ENCODE measurements at places on chromosomes 13 and 19.
A peak's percentile ranks its signal among the peaks of the same experiment; 100 is the strongest.

DNA sequence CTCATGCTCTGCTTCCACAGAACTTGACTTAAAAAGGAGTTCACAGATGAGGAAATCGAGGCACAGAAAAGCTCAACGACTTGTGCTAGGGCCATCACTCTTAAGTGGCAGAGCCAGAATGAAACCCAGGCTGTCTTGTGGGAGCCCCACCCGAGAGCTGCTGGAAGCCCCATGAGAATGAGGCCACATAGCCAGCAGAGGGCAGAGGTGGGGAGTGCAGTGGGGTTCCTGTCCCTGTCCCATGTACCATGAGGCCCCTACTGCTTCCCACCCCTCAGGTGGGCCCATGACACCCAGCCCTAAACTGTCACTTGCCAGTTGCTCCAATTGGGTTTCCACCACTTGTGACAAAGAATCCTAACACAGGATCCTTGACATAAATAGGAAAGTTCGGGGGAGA is 175.9 kb downstream of the IRS2 start:
- peak; percentile 33 for DNase-seq

DNA sequence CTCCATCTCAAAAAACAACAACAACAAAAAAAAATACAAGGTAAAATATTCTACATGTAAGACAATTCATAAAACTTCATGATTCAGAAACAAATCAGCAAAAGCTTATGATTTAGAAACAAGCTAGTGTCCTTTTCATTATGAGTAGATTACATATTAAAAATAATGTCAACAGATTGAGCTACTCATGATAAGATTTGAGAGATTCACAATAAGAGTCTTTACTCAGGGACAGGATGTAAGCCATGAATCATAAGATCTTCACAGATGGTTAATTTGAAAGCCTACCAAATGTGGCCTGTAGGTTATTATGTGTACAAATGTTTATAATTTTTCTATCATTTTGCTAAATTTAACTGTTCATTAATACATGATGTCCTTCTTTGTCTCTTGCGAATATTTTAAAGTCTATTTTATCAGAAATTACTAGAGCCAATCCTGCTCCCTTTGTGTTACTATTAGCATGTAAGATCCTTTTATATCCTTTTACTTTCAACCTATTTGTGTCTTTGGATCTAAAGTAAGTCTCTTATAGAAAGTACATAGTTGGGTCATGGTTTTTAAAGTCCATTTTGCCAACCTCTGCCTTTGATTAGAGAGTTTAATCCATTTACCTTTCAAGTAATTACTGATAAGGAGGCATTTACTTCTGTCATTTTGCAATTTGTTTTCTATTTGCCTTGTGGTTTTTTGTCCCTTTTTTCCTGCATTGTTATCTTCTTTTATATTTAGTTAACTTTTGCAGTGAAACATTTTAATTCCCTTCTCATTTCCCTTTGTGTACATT is 68.3 kb upstream of the RXFP2 start:
- no peak for DNase-seq

DNA sequence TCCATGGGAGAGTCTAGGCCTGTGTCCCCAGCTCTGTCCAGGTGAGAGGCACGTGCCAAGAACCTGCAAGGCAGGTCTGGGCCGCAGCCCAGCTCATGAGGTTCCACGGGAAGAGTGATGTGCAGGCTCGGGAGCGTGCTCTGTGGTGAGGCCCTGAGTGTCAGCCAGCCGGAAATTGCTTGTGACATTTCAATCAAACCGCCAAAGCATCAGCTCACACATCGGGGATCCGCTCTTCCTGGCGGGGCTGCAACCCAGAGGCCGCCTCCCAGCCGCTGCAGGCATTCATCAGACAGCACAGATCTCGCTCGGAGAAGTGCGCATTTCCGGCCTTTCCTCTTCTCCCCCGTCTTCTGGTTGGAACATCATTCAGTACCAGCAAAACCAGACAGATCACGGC is 109.3 kb downstream of the KDM4B start:
- DNase-seq = no peak

- no peak for DNase-seq
Observed at GRCh38 chr13:101728021-101728420, 275.5 kb downstream of the ITGBL1 start.

DNA sequence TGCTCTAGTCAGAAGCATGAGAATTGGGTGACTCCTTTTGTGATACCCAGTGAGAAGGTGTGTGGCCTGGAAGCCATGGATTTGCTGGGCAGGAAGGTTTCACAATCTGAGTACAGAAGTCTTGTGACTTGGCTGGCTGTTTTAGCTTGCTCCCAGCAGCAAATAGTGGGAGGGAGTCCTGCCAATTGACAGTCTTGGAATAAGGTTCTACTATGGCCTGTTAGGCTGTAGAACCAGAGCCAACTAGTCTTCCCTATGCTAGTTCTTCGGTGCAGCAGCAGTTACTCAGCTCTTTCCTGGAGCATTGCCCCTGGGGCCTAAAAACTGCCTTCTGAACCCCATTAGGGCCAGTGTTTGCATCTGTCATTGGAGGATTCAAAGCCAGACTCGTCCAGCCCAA is 1935.4 kb upstream of the PCDH20 start:
- DNase-seq = no peak

- peak; percentile 38 for DNase-seq
Observed at GRCh38 chr13:39038569-39039030, 344 bp downstream of the NHLRC3 start.

- DNase-seq = no peak
Observed at GRCh38 chr13:99303863-99304521, 3.2 kb downstream of the GPR183 start.

DNA sequence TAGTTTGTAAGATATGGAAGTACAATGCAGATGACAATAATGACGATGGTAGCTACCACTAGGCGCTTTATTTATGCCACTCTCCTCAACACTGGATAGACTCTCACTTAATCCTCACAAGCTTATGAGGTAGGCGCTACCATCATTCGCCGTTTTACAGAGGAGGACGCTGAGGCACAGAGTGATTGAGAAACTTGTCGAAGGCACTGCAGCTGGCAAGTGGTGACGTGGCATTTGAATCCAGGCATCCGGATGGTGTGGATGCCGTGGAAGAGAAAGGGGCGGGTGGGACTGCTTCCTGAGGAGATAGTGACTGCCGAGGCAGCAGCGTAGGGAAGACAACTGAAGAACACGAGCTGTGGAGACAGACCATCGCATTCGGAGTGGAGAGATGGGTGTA is 1.3 kb upstream of the RPS9 start:
- DNase-seq = no peak

DNA sequence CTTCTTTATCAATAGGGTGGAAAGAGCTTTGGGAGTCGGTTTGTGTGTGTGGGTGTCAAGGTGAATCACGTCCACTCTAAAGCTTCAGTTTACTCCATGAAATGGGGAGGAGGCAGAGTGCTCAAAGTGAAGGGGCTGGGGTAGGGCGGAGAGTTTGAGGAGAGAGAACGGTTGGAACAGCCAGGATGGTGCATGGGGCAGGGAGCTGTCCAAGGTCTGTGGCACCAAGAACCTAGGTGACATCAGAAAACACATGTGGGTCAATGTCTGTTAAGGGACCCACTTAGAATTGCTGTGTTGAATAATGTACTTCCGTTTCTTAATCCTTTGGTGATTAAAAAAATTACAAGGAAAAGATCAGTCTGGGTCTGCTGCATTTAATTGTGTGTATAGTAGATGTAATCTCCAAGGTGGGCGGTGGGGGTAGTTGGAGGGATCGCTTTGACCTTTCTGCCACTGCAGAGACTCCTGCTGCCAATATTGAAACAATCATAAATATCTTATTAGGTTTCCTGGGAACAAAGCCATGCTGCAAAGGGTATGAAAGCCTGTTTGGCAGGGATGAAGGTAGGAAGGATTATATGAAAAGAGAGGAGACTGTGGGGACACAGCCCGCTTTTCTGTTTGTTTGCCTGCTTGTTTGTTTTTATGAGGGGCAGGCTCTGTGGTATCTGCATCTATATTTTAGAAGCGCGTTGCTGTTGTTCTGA is 122.3 kb downstream of the ATP8A2 start:
- peak; percentile 35 for DNase-seq

GRCh38 chr19:42323473-42323851 is 2.0 kb upstream of the MEGF8 start:
- no peak for DNase-seq

DNA sequence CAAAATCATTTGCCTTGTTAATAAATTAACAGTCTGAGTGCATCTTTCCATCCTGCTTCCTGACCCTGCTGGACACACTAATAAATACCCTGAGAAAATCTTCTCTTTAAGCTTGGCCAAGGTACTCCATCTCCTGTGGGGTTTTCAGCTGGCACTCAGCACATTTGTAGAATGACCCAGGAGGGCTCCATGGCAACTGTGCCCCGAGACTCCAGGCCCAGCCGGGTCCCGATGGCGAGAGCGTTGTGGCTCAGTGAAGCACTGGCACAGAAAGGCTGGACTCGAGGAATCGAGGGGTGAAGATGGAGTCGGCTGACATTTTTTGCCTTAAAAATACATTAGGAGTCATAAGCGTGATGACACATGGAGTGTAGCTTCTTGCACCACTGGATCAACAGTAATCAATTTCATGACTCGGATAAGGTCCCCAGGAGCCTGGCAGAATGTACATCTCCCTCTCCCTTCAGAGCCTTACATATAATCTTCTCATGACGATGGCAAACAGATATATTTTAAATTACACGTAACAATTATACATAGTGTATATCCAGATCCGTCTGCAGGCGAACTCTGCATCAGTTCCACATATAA is 85.4 kb downstream of the SLC7A1 start:
- no peak for DNase-seq

- DNase-seq = peak; percentile 74
Observed at GRCh38 chr13:32001154-32001768, 30.3 kb upstream of the FRY start.

GRCh38 chr19:17873786-17874757 is 2.3 kb downstream of the SLC5A5 start:
- peak; percentile 59 for DNase-seq

DNA sequence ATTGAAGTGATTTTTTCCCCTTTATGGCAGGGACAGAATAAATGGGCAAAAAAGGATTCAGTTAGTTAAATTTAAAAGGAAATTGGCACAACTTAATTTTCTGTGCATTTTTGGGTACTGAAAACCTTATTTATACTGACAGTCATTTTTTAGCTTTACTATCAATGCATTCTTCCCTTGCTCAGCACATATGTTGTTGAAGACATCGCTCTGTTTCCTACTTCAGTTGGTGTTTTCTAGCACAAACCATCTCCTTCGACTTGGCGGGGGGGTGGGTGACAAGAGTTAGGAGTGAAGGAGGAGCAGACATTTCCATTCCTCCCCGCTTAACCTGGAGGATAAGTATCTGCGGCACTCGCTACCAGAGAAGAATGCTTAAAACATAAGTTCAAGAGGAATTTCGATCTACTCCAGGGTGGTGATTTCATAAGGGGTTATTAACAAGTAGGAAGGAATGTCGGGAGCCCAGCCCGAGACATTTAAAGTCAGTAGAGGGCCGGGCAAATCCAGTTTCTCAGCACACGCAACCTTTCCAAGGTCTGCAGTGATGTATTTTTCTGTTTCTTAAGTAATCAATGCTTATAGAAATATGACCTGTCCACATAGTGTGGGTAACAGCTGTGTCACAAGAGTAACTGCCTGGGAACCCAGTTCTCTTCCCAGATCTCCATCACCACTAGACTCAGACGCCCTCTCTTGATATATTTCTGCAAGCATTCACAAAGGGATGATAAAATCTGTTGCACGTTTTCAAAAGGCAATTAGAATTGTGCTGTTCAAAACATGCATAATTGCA is 525.8 kb downstream of the MYO16 start:
- DNase-seq = no peak

DNA sequence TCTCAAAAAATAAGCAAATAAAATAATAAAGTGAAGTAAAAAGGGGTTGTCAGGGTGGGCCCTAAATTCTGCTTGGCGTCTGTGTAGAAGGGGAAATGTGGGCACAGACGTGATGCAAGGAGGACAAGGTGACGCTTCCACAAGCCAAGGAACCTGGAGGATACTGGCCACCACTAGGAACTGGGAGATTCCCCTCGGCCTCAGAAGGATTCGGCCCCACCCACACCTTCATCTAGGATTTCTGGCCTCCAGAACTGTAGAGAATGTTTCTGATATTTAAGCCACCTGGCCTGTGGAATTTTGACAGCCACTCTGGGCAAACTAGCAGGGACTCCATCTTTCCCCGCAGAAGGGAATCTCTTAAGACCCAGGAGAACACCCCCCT is 1.1 kb downstream of the PLEKHJ1 start:
- DNase-seq = no peak

DNA sequence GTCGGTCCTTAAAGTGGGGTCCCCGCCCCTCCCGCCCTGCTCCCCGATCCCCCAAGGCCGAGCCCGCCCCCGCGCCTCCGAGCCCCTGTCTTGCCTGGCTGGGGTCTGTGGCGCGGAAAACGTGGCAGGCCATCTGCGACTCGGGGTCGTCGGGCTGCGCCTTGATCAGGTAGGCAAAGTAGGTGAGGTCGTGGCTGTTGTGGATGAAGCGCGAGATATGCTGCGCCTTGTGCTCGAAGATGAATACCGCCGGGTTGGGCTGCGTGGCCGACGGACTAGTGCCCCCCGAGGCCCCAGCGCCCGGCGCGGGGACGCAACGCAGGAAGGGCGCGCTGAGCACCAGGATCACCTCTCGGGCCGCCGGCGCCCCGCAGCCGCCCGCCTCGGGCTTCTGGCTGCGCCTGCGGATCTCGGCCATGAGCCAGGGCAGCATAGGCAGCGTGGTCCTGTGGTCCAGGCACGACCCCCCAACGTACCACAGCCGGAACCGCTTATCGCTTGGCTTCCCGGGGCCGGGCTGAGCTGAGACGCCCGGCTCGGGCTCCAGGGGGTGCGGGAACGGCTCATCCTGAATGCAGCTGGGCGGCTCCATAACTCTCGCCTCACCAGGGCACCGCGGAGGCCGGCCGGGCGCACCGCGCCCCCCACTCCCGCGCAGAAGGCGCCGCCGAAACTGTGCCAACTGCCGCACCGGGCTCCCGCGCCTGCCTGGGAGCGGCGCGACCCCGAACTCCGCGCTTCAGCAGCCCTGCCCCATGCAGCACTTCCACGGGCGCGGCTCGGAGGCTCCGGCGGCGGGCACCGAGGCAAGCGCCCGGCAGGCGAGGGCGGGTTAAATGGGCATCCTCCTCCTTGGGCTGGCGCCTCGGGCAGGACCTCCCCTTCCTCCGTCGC is 546 bp downstream of the TBC1D4 start:
- DNase-seq = no peak

- no peak for DNase-seq
Observed at GRCh38 chr13:21434588-21434987, 24.5 kb downstream of the ZDHHC20 start.

- DNase-seq = no peak
Observed at GRCh38 chr13:41382431-41382830, 71.4 kb downstream of the NAA16 start.

- no peak for DNase-seq
Observed at GRCh38 chr19:6663236-6664201, 6.4 kb downstream of the TNFSF14 start.
